Pancreas (tissue), 10 donors: ENCODE measurements at places on chromosomes 1 and 21. TPM values are rescaled to one million over a fixed set of nuclear protein-coding genes. Genes with fewer than 3 reads are reported as not detected.
A peak's percentile ranks its signal among the peaks of the same experiment; 100 is the strongest.

- DNase-seq: no peak
Measured at GRCh38 chr1:160619742-160620277, 27.0 kb downstream of the SLAMF1 start.

- DNase-seq: no peak
Measured at GRCh38 chr1:227562037-227562436, 1.3 kb upstream of the ZNF678 start.

DNA sequence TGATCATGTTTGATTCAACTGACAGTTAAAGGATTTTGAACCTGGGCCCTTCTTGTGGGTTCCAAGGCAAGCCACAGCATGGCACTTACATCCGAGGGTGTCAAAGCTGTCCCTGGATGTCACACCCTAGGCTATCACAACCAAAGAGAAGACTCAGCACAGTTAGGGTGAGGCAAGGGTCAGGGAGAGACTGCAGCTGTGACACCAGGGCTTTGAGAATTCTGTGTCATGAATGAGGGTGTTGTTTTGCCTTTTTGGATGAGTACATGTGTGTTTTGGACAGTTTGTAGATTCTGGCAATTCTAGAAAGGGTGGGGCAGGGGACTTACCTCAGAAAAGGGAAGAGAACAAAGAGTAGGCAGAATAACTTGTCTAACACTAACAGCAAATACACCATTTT, 37.8 kb upstream of the ZNF326 start:
- no peak for DNase-seq

DNA sequence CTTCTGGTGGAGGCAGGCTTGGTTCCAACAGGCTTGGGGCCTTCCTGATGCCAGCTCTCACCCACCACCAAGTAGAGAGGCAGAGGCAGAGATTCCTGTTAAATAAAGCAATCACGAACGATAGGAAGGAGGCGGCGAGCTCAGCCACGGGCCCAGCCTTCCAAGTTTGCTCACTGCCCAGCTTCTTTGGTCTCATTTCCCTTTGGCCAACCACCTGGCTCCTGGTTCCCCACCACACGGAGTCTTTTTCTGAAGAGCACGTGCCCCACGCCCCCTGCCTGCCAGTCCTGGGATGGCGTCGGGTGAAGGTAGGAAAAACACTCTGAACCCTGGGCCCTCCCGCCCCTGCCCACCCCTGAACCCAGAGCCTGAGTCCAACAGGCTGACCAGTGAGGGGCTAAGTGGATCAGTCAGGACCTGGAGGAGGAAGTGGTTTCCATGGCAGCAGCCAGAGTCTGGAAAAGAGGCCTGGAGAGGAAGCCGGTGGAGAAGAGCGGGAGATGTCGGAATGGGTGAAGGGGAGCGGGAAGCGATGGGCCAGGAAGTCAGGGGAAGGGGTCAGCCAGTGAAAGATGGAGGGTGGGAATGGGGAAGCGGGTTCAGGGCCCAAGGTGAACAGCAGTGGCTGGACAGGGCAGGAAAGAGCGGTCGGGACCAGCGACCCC, 158.2 kb upstream of the KLHDC7A start:
- DNase-seq: no peak

LRRC53 gene
- not detected for total RNA-seq

- no peak for DNase-seq
Measured at GRCh38 chr1:117181630-117182041, 29.1 kb downstream of the VTCN1 start.

FCGR1A gene
- total RNA-seq: 1.9 TPM

- DNase-seq: no peak
Measured at GRCh38 chr1:235632506-235633401, 16.8 kb downstream of the GNG4 start.

GRCh38 chr1:155334962-155335361, 14.3 kb downstream of the RUSC1 start:
- no peak for DNase-seq

DNA sequence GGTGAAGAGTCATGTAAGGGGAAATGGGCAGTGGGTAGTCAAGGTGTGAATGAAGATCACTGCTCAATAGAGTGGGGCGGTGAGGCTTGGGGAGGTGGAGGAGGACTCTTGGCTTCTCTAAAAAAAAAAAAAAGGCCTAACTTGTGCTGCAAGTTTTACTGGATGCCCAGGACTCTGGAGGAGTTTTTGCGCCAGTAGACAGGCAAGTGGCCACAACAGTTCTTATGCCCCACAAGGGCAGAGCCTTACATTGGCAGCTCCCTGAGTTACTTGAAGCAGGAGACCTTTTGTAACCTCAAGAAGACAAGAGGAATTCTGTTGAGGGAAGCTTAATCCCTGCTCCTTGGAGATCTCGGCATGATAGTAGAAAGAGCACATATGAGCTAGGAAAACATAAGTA, 54.9 kb upstream of the PPP2R5A start:
- DNase-seq: no peak

- no peak for DNase-seq
Measured at GRCh38 chr1:207089627-207090355, 1.1 kb downstream of the C4BPB start.

DNA sequence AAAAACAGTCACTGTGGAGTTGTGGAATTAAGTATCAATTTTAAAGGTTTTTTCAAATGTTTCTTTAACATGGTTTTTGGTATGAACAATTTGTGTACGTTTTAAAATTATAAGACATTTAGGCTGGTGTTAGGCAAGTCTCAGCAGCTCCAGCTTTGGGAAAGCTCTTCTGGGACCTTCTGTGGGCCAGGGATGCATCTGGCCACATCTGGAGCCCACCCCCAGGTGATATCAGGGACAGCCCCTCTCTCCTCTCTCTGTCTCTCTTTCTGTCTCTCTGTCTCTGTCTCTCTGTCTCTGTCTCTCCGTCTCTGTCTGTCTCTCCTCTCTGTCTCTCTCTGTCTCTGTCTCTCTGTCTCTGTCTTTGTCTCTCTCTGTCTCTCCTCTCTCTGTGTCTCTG, 1.3 kb upstream of the COL6A1 start:
- DNase-seq: no peak

- no peak for DNase-seq
Measured at GRCh38 chr1:204296431-204296988, 63.2 kb downstream of the PLEKHA6 start.

IER5 gene
- 2.6 TPM for total RNA-seq

DNA sequence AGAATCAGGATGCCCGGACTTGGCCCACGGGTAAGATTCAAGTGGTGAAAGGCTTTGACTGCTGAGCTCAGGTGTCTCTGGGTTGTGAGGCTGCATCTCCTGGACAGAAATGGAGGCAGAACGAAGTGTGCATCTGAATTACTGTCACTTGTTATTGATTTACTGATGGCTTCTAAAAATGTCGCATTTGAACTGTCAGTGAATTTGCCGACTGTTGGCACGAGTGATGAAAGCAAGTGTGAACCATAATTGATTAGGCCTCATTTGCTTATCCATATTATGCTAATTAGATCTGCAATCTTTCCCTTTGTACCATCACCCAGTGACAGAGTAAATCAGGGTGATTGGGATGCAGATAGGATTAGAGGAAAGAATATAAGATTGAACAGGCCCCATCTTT, 252.4 kb downstream of the NUF2 start:
- no peak for DNase-seq

RRP15 gene
- 11.6 TPM for total RNA-seq

DNA sequence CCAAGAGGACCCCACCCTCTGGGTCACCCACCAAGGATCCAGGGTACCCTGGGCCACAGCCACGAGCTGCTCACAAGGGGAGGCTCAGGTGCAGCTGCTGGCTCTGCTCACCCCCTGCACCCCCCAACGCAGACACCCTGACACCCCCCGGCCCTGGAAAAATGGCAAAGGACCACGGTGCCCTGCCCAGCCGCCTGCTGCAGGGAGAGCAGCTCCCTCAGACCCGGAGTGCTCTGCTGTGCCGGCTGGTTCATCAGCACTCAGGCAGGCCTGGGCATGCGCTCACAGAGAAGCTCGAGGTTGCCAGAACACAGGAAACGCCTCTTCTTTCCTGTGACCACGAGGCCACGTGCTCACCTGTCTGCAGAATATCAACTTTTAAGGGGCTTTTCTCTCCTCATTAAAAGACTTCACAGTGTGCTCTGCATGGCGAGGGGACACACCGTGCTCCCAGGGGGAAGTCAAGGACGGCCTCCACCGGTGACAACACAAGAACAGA, 4.3 kb upstream of the C1QTNF12 start:
- peak; percentile 24 for DNase-seq

DNA sequence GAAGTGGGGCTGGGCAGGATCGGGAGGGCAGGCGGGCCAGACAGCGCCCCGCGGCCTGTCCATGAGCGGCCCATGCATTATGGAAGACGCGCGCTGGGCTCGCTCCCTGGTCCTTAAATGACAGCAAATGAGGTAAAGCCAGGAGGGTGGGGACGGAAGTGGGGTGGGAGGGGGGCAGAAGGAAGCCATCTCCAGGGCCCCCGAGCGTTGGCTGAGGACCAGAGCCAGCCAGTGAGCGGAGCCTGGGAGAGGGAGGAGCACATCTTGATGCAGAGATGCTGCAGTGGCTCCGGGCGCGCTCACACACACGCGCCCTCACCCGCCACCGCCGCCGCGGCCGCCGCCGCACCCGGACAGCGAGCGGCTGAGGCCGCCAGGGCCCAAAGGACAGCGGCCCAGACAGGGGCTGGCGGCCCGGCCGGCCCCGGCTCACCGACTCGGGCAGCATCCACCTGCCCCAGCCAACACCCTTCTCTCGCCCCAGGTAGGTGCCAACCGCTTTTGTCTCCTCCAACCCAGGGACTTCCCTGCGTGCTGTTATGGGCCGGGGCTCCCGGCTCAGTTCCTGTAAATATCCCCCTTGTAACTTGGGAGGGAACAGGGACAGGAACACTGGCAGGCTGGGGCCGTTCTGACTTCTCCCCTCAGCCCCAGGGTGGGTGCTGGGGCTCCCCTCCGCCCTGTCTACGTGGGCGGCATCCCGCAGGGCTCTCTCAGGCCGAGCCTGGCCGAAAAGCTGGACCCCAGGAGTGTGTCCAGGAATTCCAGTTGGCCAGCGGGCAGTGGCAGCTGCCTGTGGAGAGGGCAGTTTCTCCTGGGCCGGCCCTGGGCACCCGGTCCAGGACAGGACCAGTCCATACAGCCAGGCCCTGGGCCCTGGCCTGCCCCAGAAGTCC, at the start of gene CNTN2:
CNTN2 (plus strand) TSS at position 302 of the 896 bp plus-strand sequence. CDS start 9,974 bp downstream, outside the sequence.
- DNase-seq: no peak

- no peak for DNase-seq
Measured at GRCh38 chr1:212503714-212504113, 71.0 kb downstream of the NENF start.

DNA sequence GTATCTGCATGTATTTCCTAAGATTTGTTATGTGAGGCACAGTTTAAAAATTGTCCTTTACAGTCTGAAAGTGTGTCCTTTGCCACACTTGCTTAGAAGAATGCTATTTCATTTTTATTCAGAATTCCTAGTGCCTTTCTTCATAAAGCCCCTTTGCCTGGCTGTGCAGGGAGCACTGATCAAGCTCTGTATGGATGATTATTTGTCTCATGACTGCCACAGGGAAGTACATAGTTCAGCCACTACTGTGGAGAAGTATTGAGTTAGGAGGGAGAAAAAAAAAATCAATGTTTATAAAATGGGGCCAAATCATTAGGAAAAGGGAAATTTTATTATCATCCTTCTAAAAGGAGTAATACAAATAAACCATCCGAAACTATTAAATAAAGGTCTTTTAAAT, 51.4 kb downstream of the LHX4 start:
- DNase-seq: no peak

DNA sequence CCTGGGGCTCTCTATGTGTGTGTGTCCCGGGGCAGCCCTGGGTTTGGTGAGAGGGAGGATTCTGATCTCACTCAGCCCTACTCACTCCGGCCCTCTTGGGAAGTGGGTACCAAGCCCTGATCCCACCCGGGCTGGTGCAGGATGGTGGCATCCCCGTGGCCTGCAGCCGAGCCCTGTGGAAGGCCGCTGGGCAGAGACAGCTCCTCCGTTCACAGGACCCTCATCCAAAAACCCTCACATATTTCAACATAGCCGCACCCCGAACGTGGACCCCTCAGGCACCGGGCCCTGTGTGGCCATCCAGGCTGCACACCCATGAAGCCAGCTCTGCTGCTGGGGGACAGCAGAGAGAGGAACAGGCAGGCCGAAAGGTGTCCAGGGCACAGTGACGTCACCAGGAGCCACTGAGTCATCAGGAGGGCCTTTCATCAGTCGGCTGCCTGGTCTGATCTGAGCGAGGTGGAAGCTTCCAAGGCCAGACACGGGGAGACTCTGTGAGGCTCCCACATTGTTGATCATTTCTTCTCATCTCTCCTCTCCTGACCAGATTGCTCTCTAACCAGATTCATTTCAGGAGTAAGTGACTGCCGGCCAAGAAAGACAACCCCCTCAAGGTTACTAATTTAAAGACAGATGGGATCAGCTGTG, 16.2 kb upstream of the GPR157 start:
- peak; percentile 26 for DNase-seq
